ENCODE measurements at places on chromosomes 2 and 18. TPM values are rescaled to one million over a fixed set of nuclear protein-coding genes. Genes with fewer than 3 reads are reported as not detected.
A peak's percentile ranks its signal among the peaks of the same experiment; 100 is the strongest.

DNA sequence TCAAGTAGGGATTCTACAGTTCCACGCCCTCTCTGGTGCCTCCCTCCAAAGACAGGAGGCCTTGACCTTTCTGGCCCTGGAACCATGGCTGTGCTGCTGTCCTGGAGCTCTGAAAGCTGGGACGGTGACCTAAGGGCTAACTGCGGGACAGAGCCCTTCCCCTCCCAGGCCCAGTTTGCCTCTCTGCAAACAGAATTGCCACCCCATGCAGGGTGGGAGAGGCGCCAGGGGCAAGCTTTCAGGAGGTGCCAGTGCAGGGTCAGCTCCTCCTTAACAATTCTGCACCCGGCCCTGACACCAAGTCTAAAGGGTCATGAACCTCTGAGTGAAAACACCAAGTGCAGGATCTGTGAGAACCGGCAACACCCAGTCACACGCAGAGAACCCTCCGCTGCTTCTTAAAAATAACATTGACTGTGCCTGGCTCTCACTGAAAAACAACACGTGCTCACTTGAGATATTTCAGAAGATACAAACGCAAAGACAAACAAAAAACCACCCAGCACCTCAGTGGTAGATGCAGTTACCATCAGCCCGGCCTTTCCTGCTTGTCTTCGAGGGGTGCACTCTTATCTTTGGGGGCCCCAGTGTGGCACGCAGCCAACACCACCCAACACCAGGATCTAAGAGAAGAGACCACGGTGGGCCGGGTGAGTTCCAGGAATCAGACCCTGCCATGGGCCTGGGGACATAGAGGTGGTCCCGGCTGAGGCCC, 1.1 kb upstream of the SNED1 start:
- peak; percentile 40 for DNase-seq

Gene VAMP8
- polyA plus RNA-seq, result 1.0 TPM

GRCh38 chr2:7030810-7031209, 113.6 kb downstream of the RNF144A start:
- DNase-seq, result no peak

Gene ZSWIM2
- polyA plus RNA-seq, result not detected

DNA sequence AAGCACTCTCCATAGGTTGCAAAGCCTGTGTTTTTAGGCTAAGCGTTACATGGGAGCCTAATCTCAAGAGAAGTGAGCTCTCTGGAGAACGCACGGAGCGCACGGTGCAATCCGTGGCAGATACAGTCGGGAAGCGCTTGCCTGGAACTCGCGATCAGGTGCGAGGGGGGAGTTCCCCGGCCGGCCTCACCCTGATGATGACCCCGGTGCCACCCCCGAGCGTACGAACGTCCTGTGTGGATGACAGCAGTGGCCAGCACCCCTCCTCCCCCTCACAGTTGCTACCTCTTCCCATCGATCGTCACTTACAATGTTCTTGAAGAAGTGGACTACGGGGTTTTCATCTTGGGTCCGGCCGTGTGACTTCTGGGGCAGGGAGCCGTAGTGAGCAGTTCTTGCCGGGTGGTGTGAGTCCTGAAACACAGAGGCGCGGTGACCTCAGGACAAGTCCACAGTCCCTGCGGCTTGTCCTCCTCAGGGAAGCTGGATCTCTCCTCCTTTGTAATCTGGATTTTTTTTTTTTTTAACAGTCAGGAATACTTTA, 142.9 kb downstream of the MBP start:
- no peak for DNase-seq

- DNase-seq, result no peak
Observed at GRCh38 chr18:49731421-49731841, 81.9 kb downstream of the ACAA2 start.

DNA sequence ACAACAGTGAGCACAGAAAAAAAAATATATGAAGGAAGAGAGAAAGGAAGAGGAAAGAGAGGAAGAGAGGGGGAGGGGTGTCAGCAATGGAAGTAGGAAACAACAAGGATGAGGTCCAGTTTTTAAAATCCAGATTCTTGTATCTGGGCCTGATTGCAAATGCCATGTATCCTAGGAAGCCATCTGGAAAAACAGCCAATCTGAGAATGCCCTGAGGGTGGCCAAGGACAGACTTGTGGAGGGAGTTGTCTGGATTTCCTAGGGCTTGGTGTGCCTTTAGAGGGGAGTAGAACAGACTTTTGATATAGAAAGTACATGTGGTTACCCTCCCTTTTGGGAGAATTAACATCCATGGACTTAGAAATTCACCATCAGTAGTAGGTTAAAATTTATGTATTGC, 47.1 kb downstream of the PRKCE start:
- peak; percentile 30 for DNase-seq

DNA sequence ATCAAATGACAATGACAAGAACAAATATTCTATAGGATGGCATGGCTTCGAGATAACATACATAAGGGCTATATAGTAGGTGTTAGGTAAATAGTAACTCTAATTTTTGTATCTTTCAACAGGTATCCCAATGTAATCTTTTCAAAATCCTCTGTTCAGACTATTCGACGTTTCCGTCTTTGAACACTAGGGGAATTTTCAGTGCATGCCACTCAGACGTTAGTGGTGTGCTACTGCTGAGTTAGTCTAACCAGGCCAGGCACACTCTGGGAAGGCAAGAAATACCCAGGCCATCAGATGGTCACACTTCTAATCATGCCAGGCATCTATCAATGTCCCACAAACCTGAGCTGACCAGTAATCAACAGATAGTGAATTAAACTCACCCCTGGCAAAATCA, 14.6 kb upstream of the CREG2 start:
- no peak for DNase-seq

Data from GM23248 (cell line).